Cardiac ventricle fibroblast (primary cell): ENCODE measurements at places on chromosomes 2 and 18. TPM values are rescaled to one million over a fixed set of nuclear protein-coding genes. Genes with fewer than 3 reads are reported as not detected.

Gene PDCD1
- not detected in 2 replicates for total RNA-seq

Gene FOXI3
- total RNA-seq = not detected in 2 replicates

Gene KCMF1
- 32.8 and 36.9 TPM in 2 replicates for total RNA-seq

Gene DYNAP
- total RNA-seq = not detected in 2 replicates

Gene CABLES1
- 8.8 and 9.4 TPM in 2 replicates for total RNA-seq

Gene EGR4
- total RNA-seq = not detected in 2 replicates

Gene NMUR1
- not detected in 2 replicates for total RNA-seq

Gene SPC25
- total RNA-seq = 0.44 TPM in 1 of 2 replicates, not detected in the other

Gene CYTIP
- not detected in 2 replicates for total RNA-seq

Gene LIPG
- total RNA-seq = 12.8 and 12.9 TPM in 2 replicates

Gene IAH1
- total RNA-seq = 60.7 and 62.1 TPM in 2 replicates

Gene MERTK
- total RNA-seq = 0.64 and 2.7 TPM in 2 replicates

Gene MYO7B
- total RNA-seq = 0.06 TPM in 1 of 2 replicates, not detected in the other

Gene ZC3H6
- total RNA-seq = 3.5 and 4.7 TPM in 2 replicates

Gene HOXD12
- not detected in 2 replicates for total RNA-seq

Gene TM4SF20
- not detected in 2 replicates for total RNA-seq

Gene STAT4
- 0.20 and 0.37 TPM in 2 replicates for total RNA-seq

Gene TTN
- 0.05 and 0.06 TPM in 2 replicates for total RNA-seq

Gene FHOD3
- 0.10 TPM in 1 of 2 replicates, not detected in the other for total RNA-seq

Gene ZNF521
- total RNA-seq = 45.1 and 50.0 TPM in 2 replicates

Gene CYP26B1
- total RNA-seq = 11.0 and 12.7 TPM in 2 replicates

Gene GCFC2
- total RNA-seq = 10.2 and 12.7 TPM in 2 replicates

Gene LYG2
- not detected in 2 replicates for total RNA-seq

Gene COBLL1
- 0.24 and 1.1 TPM in 2 replicates for total RNA-seq

Gene PTPRN
- total RNA-seq = 1.6 and 4.1 TPM in 2 replicates

Gene SP140L
- 5.8 and 7.1 TPM in 2 replicates for total RNA-seq

Gene ABCG5
- total RNA-seq = not detected in 2 replicates

Gene DPP4
- 101 and 106 TPM in 2 replicates for total RNA-seq

Gene TDRD15
- total RNA-seq = not detected in 2 replicates

Gene SYT4
- not detected in 2 replicates for total RNA-seq

Gene KCNIP3
- total RNA-seq = 14.0 and 14.2 TPM in 2 replicates

Gene BOLL
- total RNA-seq = not detected in 2 replicates

Gene BOK
- total RNA-seq = 56.0 and 61.0 TPM in 2 replicates

Gene CROCC2
- 0.12 and 0.29 TPM in 2 replicates for total RNA-seq

Gene GPAT2
- 2.3 and 3.2 TPM in 2 replicates for total RNA-seq

Gene CFAP65
- total RNA-seq = 0.34 TPM in 1 of 2 replicates, not detected in the other

Gene FLACC1
- total RNA-seq = 1.0 and 2.0 TPM in 2 replicates

Gene DLGAP1
- total RNA-seq = not detected in 2 replicates

Gene PID1
- total RNA-seq = 35.1 and 37.6 TPM in 2 replicates

Gene KIAA2012
- total RNA-seq = 0.15 TPM in 1 of 2 replicates, not detected in the other

Gene DHRS9
- total RNA-seq = 0.34 and 0.69 TPM in 2 replicates

Gene CNGA3
- not detected in 2 replicates for total RNA-seq

Gene FBXO48
- 0.31 and 0.78 TPM in 2 replicates for total RNA-seq

Gene CAPN14
- not detected in 2 replicates for total RNA-seq

Gene C2orf78
- not detected in 2 replicates for total RNA-seq

Gene OTX1
- total RNA-seq = not detected in 2 replicates

Gene DSG1
- not detected in 2 replicates for total RNA-seq

Gene RAB12
- total RNA-seq = 43.3 and 46.7 TPM in 2 replicates
